Stimulated activated CD8-positive, alpha-beta memory T cell treated with anti-CD3 and anti-CD28 coated beads, Interleukin-15, amount 100 ng/mL, for 1 hour (primary cell): ENCODE measurements at places on chromosomes 12 and 14.

GRCh38 chr12:15253990-15254389, 32.8 kb upstream of the RERG start:
- DNase-seq = no peak

- no peak for DNase-seq
These were observed 896.4 kb downstream of the BCL11B start for GRCh38 chr14:98375566-98375965.

GRCh38 chr14:91238661-91239060, 5.8 kb downstream of the GPR68 start:
- no peak for DNase-seq

DNA sequence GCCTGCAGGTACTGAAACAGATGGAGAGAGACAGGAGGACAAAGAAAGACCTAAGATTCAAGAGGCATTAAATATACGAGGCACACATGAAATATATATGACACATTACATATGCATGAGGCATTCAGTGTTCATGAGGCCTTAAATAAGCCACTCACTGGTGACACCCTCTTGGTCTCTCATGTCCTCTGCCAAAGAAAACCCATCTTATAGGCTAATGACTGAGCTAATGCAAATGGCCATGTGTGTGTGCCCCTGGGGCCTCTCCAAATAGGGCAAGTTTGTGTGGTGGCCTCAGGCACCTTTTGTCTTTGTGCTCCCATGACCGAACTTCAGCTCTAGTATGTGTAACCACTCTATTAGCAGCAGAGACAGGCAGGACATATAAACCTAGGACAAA, 18.8 kb downstream of the COQ6 start:
- no peak for DNase-seq

DNA sequence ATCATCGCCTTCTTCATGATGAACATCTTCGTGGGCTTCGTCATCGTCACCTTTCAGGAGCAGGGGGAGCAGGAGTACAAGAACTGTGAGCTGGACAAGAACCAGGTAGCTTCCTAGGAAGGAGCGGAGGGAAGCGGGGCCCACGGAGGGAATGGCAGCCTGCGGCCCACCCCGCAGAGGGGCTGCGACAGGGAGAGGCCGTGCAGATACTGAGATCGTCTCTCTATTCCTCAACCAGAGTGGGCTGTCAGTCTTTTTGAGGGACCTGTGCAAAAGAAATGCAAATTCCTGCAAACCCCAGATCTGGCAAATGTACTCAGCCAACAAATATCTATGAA, 186.2 kb upstream of the FKBP4 start:
- no peak for DNase-seq

GRCh38 chr14:39038542-39038941, 64.5 kb downstream of the SEC23A start:
- DNase-seq = no peak

- no peak for DNase-seq
These were observed 170.6 kb downstream of the CRADD start for GRCh38 chr12:93847517-93848474.

DNA sequence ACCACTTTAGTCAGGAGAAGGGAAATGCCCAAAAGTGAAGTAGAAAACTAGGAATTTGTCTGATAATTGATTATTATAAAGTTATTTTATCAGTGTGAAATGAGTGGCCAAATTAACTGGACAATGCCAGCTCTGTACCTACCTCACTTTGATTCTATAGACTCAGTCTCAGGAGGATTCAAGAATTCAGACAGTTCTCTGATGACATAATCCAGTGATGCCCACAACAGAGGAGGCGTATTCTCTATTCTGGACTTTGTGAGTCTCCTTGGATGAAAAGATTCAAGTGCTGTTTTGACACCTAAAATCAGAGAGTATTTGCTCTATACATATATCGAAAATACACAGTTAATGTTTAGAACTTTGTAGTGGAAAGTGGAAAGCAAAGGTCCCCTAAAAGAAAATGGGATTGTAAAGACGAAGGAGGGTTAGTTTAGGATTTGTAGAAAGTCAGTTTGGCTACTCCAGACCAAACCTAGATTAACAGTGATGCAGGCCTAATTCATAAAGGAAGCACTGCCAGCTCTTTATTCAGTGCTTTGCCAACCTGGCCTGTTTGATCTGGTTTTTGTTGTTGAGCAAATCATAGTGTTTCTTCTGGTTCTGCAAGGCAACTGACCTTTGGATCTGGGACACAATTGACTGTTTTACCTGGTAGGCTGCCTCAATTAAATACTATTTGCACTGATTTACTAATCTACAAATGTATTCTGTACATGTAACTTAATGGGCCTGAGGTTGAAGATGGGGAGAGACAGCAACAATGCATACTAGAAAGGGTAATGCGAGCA, 67.4 kb downstream of the DAD1 start:
- no peak for DNase-seq

DNA sequence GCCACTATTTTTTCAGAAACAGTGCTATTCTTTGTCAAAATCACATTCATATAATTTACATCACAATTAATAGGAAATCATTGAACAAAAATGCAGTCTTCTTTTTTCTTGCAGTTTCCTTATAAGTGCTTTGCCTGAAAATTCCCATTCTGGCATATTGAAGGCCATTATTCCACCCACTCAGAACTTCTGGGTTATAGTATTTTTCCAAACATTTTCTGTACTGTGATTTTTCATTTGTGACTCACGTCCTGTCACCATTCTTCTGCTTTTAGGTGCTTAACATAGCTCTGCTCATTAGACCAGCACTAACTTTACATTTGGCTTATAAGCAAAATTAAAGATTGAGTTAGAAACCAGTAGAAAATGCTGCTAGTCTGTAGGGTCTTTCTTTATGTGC, 241.0 kb upstream of the NPAS3 start:
- DNase-seq = no peak

DNA sequence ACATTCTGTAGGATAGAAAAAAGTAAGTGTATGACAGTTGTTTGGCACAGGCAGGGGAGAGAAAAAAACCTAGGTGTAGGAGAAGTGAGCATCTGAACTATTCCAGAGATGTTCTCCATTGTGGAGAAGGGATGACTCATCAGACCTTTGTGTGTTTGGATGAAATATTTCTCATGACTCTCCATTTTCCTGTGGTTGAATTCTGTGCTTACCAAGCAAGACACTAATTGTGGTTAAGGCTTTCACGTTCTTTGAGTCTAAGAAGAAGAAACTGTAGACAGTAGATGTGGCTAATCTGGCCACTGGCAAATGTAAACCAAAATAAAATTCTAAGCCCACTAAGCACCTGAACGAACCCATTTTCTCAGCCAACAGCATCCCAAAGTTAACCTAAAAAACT, 107.9 kb upstream of the GZMB start:
- DNase-seq = no peak

- DNase-seq = no peak
These were observed 487.0 kb downstream of the MED13L start for GRCh38 chr12:115790526-115790925.

DNA sequence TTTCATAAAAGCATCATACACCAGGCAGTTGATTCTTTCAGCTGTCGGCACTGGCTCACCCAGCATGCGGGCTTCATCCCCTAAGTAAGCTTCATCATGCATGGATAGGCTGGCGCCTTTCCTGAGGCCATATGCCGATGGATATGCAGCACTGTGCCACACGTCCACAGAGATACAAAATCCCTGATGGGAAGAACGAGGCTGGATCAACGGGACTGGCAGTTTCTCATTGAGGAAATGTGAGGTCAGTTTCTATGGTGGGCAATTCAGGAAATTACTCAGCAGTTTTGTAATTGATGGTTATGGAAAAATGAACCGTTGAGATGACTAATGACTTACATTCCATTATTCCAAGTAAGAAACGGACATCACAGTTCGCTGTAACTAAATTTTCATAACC, 453.8 kb downstream of the TMEM121 start:
- no peak for DNase-seq

GRCh38 chr14:85487215-85487614, 42.7 kb upstream of the FLRT2 start:
- DNase-seq = no peak

DNA sequence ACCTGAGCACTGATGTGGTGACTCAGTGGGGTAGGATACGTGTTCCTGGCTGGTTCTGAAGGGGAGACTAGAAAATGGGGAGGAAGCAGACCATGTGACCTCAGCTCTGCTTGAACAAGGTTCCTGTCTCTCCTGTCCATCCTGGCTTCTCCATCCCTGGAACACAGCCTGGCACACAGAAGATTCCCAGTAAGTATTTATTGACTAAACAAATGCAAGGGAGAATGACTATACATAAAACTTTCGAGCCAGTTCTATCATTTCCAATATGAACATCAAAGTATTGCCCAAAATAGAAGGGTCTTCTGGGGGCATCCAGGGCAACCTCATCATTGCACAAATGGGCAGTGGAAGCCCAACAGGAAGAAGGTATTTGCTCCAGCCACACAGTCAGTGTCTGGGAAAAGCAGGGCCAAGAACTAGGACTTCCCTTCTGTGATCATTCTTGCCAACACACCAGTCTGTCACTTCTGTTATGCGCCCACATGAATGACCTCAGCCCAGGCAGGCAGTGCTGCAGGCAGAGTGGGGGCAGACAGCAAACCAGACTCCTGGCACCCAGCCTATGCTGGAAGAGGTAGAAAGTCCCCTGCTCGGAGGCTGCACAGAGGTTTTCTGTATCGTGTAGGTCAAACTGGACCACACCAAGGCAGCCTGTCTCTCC, 5.6 kb upstream of the SERPINA9 start:
- no peak for DNase-seq

DNA sequence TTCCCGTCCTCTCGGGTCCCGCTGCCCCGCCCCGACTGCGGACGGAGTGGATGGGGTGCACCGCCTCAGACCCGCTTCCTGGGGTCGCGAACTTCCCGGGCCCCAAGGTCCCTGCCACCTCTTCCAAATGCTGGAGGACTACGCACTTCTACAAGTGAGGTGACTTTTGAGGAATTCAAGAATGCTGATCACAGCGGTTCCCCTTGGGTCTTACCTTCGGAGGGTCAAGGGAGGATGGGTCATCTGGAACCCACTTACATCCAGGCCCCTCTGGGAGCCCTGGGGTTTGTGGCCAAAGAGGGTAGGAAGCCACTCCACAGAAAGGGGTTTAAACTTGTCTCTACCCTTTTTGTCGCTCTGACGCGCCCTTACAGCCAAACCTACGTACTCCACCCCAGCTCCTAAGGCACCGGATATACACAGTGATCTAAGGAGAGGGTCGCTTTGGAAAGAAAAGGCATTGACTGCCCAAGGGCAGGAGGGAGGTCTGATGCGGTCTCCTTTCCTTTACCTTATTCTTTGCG, 532 bp upstream of the PRKD1 start:
- no peak for DNase-seq

- DNase-seq = no peak
These were observed 32.5 kb downstream of the PAWR start for GRCh38 chr12:79658221-79658620.
